ENCODE measurements at places on chromosomes 4 and X.

GRCh38 chr4:7571001-7571400 is 136.3 kb upstream of the PSAPL1 start:
- no peak for DNase-seq

- DNase-seq, result no peak
These were observed 32.3 kb downstream of the MCUB start for GRCh38 chr4:109592367-109592766.

DNA sequence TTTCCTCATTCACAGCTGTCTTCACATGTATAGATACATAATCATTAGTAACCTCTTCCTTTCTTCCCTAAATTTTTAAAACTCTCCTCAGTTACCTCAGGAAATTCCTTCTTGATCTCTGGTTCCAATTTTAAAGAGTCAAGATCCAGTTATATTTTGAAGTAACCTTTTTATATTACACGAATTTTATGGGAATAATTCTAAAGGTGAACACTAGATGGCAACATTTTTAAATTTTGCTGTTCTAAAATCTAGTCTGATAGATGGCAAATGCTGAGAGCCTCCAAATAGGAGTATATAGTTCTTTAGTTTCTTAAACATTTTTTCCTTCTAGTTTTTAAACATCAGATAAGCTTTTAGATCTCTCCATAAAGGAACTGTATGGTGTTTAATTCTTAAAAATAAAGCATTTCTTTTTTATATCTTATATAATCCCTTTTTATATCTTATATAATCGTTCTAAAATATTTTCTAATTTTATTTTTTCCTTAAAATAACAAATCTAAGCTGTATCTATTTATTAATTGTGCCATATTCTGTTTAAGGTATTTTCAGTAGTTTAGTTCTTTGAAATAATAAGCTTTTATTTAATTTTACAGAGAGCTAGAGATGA is 37.9 kb upstream of the PAPSS1 start:
- no peak for DNase-seq

DNA sequence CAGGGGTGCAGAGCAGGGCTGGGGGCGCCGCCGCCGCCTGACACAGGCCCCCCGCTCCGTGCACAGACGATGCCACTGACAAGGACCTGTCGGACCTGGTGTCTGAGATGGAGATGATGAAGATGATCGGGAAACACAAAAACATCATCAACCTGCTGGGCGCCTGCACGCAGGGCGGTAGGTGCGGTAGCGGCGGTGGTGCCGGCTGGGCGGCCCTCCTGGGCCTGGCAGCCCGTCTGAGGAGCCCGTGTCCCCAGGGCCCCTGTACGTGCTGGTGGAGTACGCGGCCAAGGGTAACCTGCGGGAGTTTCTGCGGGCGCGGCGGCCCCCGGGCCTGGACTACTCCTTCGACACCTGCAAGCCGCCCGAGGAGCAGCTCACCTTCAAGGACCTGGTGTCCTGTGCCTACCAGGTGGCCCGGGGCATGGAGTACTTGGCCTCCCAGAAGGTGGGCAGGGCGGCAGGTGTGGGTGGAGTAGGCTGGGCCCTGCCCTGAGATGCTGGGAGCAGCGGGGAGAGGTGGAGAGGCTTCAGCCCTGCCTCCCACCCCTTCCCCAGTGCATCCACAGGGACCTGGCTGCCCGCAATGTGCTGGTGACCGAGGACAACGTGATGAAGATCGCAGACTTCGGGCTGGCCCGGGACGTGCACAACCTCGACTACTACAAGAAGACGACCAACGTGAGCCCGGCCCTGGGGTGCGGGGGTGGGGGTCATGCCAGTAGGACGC is 12.6 kb downstream of the FGFR3 start:
- DNase-seq, result no peak

DNA sequence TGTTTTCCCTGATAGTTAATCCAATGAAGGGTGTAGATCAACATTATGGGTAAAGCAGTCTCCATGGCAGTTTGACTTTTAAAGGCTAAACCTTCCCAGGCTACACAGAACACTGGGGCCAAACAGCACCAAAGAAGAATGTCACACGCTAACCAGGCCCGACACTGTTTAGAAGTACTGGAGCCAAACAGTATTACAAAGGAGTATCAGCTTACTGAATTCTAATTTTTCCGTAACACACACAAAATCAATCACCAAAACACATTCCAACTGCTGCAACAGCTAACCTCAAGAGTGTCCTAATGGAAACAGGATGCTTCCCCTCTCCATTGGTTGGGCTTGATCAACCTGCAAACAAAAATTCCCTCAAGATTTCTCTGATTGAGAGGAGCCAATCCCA is 783.5 kb downstream of the PCDH18 start:
- DNase-seq, result no peak

GRCh38 chr4:123418351-123418931 is 21.8 kb downstream of the SPRY1 start:
- DNase-seq, result no peak

DNA sequence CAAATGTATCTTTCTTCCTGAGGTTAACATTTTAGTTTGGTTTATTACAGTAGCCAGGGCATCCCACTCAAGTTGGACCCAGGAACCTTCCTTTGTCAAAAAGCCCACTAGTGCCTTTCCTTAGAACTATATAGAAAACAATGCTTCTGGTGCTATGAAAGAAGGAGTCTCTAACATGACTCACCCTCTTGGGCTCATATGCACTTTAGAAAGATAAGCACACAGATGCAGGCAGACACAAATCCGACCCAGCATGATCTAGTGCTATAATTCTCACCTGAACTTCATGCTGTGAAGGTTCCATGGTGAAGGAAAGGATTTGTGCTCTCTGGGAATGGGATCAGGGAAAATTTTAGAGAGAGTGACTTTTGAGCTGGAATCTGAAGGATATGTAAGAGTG is 289.4 kb downstream of the ANKRD50 start:
- no peak for DNase-seq

GRCh38 chrX:6448003-6448402 is 86.9 kb downstream of the VCX3A start:
- no peak for DNase-seq

GRCh38 chr4:74395633-74396032 is 30.7 kb downstream of the EREG start:
- no peak for DNase-seq

- no peak for DNase-seq
These were observed 9.1 kb downstream of the TADA2B start for GRCh38 chr4:7052313-7052712.

- DNase-seq, result no peak
These were observed 45.5 kb upstream of the PBDC1 start for GRCh38 chrX:76127341-76127740.

DNA sequence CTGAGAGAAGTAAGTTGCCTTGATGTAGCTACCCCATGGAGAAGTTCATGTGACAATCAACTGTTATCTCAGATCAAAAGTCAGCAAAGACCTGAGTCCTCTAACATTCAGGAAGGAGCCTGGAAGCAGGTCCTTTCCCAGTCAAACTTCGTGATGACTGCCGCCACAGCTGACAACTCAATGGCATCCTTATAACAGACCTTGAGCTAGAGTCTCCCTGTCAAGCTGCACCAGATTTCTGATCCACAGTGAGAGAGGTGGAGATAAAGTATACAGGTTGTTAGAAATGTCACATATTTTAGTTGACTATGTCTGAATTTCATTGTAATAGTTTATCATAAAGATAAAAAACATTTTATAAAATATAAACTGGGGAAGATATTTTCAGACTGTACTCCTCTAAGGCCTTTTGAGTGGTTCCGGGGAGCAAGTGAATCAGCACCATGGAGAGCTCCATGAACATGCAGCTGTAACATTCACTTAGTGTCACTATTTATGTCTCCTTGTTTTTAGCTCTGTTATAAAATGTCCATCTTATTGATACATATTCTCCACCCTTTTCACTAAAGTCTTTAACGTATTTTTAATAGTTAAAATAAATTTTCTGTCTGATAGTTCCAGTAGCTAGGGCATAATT is 1653.5 kb upstream of the AGA start:
- no peak for DNase-seq

- DNase-seq, result no peak
These were observed 626.8 kb downstream of the TLL1 start for GRCh38 chr4:166499820-166500219.

DNA sequence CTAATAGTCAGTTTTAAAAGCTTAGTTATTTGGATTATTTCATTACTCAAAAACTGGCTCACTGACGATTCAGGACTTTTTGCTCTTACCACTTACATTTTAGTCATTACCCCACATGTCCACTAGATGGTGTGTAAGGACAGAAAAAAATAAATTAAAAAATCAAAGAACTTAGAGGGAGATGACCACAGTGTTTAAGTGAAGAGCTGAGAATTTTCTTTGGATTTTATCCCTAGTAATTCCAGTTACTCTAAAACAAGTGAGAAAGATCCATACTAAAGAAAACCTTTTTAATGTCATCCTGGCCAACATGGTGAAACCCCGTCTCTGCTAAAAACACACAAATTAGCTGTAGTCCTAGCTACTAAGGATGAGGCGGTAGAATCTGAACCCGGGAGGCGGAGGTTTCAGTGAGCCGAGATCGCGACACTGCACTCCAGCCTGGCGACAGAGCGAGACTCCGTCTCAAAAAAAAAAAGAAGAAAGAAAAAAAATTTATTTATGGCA is 26.4 kb upstream of the TMPRSS11B start:
- DNase-seq, result no peak

- DNase-seq, result no peak
These were observed 202.7 kb downstream of the GBA3 start for GRCh38 chr4:22895482-22895881.

- DNase-seq, result no peak
These were observed 4.1 kb upstream of the SOX3 start for GRCh38 chrX:140508958-140509357.

DNA sequence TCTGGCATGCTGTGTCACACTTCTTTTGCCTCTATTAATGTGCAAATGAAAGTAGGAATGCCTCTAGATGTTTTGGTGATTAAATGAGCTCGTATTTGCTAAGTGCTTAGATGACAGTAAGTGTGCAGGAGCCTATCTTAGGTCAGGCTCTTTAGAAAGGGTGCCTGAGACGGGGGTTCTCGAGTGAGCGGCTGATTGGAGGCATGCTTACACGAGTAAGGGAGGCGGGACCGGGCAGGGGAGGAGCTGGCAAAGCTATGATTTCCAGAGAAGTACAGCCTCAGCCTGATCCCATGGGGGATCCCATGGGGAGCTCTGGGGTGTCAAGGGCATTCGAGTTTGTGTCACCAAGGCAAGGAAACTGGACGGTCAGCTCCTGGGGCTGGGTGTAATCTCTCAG is 44.8 kb downstream of the CLDN34 start:
- DNase-seq, result no peak

GRCh38 chrX:20254712-20255299 is 11.9 kb downstream of the RPS6KA3 start:
- DNase-seq, result no peak

DNA sequence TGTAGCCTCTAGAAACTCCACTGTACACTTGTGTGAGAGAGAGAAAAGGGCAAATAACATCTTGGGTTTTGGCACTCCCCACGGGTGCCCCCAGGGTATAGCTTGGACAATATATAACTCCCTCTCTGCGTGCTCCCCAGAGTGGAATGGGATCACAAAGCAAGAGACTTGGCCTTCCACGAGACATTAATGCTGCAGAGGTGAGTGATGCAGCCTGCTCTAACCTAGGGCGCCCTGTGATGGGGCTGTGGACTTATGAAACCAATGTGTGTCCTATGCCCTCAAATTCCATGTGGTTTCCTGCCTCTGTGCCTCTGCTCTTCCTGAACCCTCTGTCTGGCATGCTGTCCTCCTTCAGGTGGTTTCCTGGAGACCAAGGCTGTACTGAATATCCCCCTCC is 22.0 kb upstream of the FAM9C start:
- no peak for DNase-seq

GRCh38 chr4:174275101-174275500 is 8.4 kb downstream of the FBXO8 start:
- DNase-seq, result no peak

- DNase-seq, result no peak
These were observed 28.2 kb downstream of the GPRIN3 start for GRCh38 chr4:89279385-89279784.

- DNase-seq, result no peak
These were observed 92.8 kb downstream of the RTL5 start for GRCh38 chrX:72038868-72039267.

- no peak for DNase-seq
These were observed 50.8 kb upstream of the NAF1 start for GRCh38 chr4:163217505-163217904.

DNA sequence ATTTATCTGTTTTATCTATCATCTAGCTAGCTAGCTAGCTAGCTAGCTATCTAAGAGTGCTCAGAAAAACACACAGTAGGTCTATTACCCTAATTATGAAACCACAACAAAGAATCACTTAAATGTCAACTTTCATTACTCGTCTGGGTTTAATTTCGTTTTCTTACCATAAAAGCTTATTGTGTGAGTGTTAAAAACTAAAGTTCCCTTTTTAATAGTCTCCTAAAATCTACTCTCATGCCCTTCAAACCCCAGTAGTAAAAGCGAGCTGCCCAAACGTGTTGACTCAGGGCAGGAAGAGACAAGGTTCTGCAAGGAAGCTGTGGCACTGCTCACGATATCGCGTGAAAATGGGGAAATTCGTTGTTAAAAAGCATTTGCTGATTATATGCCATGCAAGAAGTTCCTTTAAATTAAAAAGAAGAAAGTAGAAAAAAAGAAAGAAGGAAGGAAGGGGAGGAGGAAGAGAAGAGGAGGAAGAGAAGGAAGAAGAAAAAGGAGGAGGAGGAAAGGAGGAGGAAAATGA is 595 bp downstream of the MBNL3 start:
- no peak for DNase-seq

- DNase-seq, result no peak
These were observed 154.5 kb upstream of the SLC4A4 start for GRCh38 chr4:71184195-71184781.

- DNase-seq, result no peak
These were observed 3.6 kb downstream of the SH3BGRL start for GRCh38 chrX:81205551-81205950.

DNA sequence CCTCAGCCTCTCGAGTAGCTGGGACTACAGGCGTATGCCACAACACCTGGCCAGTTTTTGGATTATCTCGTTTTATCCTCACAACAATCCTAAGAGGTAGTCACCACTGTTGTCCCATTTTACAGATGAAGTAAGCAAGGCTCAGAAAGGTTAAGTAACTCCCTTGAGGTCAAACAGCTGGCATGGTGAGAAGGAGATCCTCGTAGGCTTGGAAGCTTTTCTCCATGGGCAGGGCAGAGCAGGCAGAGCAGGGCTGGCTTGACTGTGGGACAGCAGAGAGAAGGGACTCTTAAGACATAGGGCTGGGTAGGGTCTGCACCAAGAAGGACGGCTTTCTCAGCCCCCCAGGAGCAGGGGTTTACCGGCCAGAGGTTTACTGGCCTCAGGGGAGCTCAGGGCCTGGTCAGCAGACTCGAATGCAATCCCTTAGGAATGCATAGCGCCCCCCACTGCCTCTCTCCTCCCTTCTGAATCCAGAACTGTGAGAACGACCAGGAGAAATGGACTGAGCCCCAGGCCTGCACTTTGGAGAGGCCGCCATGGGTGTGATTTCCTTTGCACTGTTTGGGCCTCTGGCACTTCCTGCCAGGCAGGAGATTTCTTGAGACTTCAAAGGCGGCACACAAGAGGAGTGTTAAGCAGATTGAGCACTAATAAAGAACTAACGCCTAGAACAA is 14.0 kb upstream of the CDKN2AIP start:
- peak; percentile 29 for DNase-seq
